ENCODE measurements at places on chromosomes 5 and 9. TPM values are rescaled to one million over a fixed set of nuclear protein-coding genes. Genes with fewer than 3 reads are reported as not detected.

- H3K27me3 ChIP-seq, result no peaks in the 10 kb centered on the region
- DNase-seq, result no peak
- H3K4me3 ChIP-seq, result no peak overlapping the region
- peaks cover 12% of the 10 kb centered on the region for H3K4me1 ChIP-seq
Observed at GRCh38 chr5:125837866-125838265, 585.3 kb upstream of the GRAMD2B start.

DNA sequence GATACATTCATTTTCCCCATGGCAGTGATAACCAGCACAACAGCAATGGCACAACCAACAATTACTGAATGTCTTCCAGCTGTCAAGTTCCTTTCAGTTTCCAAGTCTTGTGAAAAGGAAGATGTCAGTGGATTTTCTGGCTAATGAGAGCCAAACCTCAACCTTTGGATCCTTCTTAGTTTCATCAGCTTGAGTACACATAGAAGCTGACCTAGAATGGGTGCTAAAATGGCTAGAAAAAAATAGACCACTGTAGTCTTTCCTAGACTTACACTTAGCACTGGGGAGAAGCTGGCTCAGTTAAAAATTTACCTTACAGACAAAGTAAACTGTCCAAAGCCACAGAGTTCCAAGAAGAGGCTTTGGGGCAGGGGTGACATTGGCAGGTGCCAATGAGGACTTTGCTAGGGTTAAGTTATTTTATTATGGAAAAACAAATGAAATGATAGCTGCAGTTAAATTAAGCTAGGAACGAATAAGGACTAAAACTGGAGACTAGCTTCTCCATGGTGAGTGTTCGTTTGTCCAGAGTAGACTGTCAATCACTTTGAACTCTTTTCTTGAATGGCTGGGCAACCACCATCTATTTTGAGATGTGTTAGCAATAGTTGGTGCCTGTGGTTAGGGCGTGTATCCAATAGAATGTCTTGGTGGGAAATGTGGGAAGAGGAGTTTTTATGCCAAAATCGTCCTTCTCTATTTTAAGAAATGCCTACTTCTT, 25.9 kb upstream of the TXN start:
- DNase-seq, result no peak
- no peaks in the 10 kb centered on the region for H3K27me3 ChIP-seq
- H3K36me3 ChIP-seq, result no peaks in the 10 kb centered on the region
- H3K4me3 ChIP-seq, result no peak overlapping the region
- no peak overlapping the region for H3K27ac ChIP-seq

DNA sequence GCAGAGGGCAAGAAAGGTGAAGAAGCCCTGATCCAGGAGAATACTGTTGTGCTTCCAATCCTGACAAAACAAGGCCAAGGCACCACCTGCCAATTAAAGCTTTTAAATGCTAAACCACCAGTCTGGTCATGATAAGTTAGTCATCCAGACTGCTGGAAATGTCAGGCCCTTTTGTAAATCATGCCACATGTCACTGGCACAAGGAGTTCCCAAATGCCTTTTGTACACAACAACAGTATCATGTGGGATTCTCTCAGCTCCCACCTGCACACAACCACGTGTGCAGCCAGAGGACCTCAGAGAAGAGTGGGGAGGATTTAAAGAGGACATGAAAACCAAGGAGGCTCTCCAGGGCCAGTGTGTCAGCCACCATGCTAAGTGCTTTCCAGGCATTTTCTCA, 99.3 kb downstream of the CDK5RAP2 start:
- H3K4me3 ChIP-seq, result no peak overlapping the region
- no peaks in the 10 kb centered on the region for H3K4me1 ChIP-seq
- no peaks in the 10 kb centered on the region for H3K27me3 ChIP-seq
- peaks cover 27% of the 10 kb centered on the region for H3K36me3 ChIP-seq
- no peak for DNase-seq

- no peaks in the 10 kb centered on the region for H3K27me3 ChIP-seq
- no peak for DNase-seq
- no peak overlapping the region for H3K4me3 ChIP-seq
- no peak overlapping the region for H3K27ac ChIP-seq
Observed at GRCh38 chr5:110951373-110951791, 120.1 kb upstream of the TSLP start.

- H3K4me3 ChIP-seq, result no peak within 1 kb of the TSS
- peaks cover 100% of the 10 kb centered on the region for H3K27me3 ChIP-seq
- H3K4me1 ChIP-seq, result peaks cover 14% of the 10 kb centered on the region
- no peaks in the 10 kb centered on the region for H3K36me3 ChIP-seq
Observed at GRCh38 chr9:77019236-77019925, at the start of gene FOXB2. FOXB2 (plus strand) TSS chr9:77019655; CDS start chr9:77019655, 0 bp downstream.

DNA sequence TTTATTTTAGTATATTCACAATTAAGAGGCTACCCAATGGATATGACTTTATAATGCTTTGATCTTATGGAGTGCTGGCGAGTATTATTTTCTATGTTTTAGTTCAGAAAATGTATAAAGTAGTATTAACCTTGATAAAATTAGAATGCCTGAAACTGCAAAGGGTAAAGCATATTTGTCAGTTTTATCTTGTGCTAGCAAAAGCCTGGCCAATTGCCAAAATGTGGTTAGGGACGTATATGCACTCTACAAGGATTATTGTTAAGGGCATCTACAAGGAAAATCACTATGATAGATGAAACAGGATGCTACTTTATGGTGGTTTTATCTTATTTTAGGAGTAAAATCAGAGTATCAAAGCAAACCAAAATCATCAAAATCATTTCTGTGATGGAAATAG, 281.7 kb downstream of the CCDC171 start:
- H3K4me3 ChIP-seq, result no peak overlapping the region
- H3K27me3 ChIP-seq, result no peaks in the 10 kb centered on the region
- H3K27ac ChIP-seq, result no peak overlapping the region
- no peak for DNase-seq

DNA sequence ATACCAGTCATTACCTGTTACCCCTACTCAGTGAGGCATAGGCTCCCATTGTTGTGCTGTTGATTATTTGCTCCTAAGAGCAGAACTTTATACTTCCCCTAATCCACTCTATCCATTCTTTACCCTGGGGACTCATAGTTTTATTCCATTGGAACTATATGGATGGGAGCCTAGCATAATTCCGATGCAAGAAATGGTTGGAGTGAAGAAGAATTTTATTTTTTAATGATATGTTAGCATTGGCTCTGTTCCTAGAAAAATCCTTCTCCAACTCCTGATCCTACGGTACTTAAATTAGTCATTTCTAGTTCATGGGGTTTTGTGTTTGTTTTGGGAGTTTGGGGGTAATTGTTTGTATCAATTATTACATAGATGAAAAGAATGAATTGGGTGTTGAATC, 191.5 kb downstream of the GOLPH3 start:
- H3K4me3 ChIP-seq, result no peak overlapping the region
- no peak overlapping the region for H3K27ac ChIP-seq
- no peaks in the 10 kb centered on the region for H3K27me3 ChIP-seq
- DNase-seq, result no peak
- H3K4me1 ChIP-seq, result no peaks in the 10 kb centered on the region

DNA sequence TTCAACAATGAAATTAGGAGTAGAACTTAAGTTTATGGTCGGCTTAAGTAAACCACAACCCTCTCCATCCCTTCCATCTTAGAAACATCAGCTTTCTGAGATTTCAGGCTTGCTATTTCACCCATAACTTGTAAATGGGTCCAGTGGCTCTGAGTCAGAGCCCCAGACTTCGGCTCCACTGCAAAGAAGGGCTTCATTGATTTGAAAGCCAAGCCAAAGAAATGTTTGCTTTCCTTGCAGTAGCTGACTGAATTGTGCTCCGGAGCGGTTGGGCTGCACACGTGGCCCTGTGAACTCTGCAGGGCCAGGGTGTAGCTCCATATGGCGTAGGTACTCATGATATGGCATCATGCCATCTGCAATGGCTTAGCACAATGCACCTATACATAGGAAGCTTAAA, 57.0 kb downstream of the NREP start:
- DNase-seq, result peak; percentile 61
- H3K27me3 ChIP-seq, result no peaks in the 10 kb centered on the region
- H3K27ac ChIP-seq, result no peak overlapping the region

- no peak overlapping the region for H3K27ac ChIP-seq
- no peak overlapping the region for H3K4me3 ChIP-seq
- peak; percentile 27 for DNase-seq
- no peaks in the 10 kb centered on the region for H3K27me3 ChIP-seq
- no peaks in the 10 kb centered on the region for H3K4me1 ChIP-seq
- H3K36me3 ChIP-seq, result no peaks in the 10 kb centered on the region
Observed at GRCh38 chr5:110304176-110304575, 422.3 kb downstream of the TMEM232 start.

- H3K27me3 ChIP-seq, result no peaks in the 10 kb centered on the region
- no peaks in the 10 kb centered on the region for H3K4me1 ChIP-seq
- H3K36me3 ChIP-seq, result no peaks in the 10 kb centered on the region
Observed at GRCh38 chr5:55456216-55456895, 78.4 kb downstream of the PLPP1 start.

DNA sequence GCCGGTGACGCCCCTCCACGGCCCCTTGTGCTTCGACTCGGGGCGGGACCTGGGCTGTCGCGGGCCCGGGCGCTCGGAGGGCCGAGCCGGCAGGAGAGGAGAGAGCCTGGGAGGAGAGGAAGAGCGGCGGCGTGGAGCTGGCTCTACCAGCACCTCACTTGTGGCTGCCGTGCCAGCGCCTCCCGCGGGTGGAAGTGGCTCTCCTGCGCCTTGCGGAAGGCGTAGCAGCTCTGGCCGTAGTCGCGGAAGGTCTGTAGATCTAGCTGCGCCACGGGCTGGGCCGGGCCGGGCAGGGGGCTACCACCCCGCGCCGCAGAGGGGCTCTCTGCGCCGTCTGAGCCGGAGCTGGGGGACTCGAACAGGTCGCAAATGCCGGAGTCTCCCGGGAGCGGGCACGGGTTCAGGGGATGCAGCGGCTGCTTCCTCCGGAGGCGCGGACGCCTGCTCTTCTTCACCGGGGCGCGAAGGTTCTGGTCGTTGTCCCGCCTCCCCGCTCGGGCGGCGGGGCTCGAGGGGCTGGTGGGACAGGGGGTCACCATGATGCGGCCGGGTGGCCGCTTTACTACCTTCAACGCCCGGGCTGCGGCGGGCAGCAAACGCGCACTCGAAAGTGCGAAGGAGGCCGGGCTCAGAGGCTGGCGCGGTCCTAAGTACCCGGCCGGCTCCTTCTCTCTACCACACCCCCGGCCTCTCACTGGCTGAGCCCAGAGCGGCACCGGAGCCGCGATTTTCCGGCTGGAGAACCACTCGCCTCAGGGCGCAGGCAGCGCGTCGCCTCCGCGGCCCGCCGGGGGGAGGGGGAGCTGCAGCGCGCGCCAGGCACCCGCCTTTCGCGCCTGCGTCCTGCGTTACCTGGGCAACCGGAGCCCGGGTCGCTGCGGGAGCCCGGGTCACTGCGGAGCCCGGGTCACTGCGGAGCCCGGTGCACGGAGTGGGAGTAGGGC, at the start of gene CCNO:
CCNO (minus strand) TSS at position 624 of the 944 bp plus-strand sequence; CDS start at position 539, 85 bp downstream.
- H3K4me3 ChIP-seq, result peak within 1 kb of the TSS; percentile 31
- H3K4me1 ChIP-seq, result peaks cover 36% of the 10 kb centered on the region
- H3K36me3 ChIP-seq, result no peaks in the 10 kb centered on the region
- peaks cover 100% of the 10 kb centered on the region for H3K27me3 ChIP-seq
- peak; percentile 88 for DNase-seq

GRCh38 chr5:124161266-124161665, 585.2 kb downstream of the ZNF608 start:
- H3K36me3 ChIP-seq, result no peaks in the 10 kb centered on the region
- peaks cover 20% of the 10 kb centered on the region for H3K4me1 ChIP-seq
- no peak overlapping the region for H3K27ac ChIP-seq
- no peaks in the 10 kb centered on the region for H3K27me3 ChIP-seq
- DNase-seq, result no peak

DNA sequence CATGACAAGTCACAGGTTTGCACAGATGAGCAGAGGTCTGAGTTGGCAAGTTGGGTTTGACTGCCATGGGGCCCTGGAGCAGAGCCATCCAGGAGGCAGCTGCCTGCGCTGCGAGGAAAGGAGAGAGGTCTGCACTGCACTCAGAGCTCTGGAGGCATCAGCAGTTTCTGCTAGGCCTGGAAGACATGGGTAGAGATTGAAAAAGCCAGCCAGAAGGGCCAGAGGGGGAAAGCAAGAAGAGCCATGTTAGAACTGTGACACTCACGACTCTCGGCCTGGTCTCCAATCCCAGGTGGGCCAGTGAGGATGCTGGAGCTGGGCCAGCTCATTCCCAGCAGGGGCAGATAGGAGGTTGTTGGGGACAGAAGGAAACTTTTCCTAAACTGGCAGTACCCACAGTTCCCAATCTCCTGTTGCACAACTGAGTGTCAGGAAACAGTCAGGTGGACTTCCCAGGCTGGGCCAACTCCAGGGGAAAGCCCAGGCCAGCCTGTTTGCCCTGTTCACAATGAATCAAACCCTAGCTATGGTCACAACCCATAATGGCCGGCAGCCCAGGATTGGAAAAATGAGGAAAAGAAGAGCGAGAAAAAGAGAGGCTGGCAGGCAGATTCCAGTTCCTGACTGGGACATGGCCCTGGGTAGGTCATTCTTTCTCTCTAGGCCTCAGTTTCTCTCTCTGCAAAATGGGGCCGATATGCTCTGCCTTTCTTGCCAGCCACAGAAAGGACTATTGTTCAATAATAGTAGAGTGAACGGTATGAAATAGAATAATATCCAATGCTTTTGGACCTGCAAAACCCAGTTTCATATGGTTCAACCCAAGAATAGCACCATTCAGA, 7.8 kb upstream of the ORM1 start:
- DNase-seq, result peak; percentile 37
- H3K27ac ChIP-seq, result peak overlapping the region; percentile 55
- no peak overlapping the region for H3K4me3 ChIP-seq

Gene CEP72
- 11.1 TPM for polyA plus RNA-seq

Gene DEPDC1B
- 11.2 TPM for polyA plus RNA-seq

Gene PRR7
- 1.5 TPM for polyA plus RNA-seq

Gene FST
- 0.63 TPM for polyA plus RNA-seq

Gene FABP6
- polyA plus RNA-seq, result 7.3 TPM
